ENCODE measurements at places on chromosomes 12 and 14.

GRCh38 chr12:116299665-116300328, 22.3 kb upstream of the MED13L start:
- DNase-seq: no peak

DNA sequence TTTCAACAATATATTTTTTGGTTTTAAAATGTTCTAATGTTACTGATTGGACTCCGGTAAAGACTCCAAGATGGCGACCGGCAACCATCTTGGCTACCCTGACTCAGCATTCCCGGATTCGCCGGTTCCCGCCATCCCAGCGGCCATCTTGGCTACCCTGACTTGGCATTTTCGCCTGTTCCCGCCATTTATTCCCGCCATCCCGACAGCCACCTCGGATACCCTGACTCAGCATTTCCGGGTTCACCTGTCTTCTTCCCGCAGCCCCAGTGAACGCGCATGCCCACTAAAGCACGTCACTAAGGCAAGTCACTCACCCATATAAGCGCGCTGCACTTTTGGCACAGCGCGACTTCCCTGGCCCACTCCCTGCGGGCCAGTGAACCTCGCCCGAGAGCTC, 9.0 kb upstream of the LRFN5 start:
- no peak for DNase-seq

DNA sequence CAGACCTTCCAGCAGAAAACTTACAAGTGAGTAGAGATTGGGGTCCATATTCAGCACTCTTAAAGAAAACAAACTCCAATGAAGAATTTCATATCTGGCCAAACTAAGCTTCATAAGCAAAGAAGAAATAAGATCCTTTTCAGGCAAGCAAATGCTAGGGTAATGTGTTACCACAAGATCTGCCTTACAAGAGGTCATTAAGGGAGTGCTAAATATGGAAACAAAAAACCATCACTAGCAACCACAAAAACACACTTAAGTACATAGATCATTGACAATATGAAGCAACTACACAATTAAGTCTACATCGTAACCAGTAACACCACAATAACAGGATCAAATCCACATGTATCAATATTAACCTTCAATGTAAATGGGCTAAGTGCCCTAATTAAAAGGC, 47.1 kb upstream of the CLEC14A start:
- no peak for DNase-seq

- no peak for DNase-seq
Observed at GRCh38 chr12:127340381-127340780, 926.6 kb upstream of the TMEM132C start.

- no peak for DNase-seq
Observed at GRCh38 chr12:130128790-130129735, 33.2 kb upstream of the FZD10 start.

GRCh38 chr12:116338064-116338846, 60.8 kb upstream of the MED13L start:
- DNase-seq: no peak

GRCh38 chr12:58870595-58870994, 49.7 kb downstream of the LRIG3 start:
- DNase-seq: no peak

DNA sequence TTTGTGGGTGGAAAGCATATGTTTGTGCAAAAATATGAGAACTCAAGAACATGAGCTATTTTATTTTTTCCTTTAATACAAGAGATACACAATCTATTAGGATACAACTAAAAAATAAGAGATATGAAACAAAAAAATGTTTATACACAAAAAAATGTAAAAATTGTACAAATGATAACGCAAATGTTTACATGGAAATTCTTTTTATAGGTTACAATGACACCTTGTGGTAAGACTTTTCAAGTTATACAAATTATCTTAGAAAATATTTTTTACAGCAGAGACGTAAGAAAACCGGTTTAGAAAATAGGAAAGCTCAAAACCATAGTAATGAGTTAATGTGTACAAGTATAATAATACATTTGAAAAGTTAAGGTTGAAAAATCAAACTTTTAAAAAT, 25.5 kb downstream of the CEP83 start:
- no peak for DNase-seq

DNA sequence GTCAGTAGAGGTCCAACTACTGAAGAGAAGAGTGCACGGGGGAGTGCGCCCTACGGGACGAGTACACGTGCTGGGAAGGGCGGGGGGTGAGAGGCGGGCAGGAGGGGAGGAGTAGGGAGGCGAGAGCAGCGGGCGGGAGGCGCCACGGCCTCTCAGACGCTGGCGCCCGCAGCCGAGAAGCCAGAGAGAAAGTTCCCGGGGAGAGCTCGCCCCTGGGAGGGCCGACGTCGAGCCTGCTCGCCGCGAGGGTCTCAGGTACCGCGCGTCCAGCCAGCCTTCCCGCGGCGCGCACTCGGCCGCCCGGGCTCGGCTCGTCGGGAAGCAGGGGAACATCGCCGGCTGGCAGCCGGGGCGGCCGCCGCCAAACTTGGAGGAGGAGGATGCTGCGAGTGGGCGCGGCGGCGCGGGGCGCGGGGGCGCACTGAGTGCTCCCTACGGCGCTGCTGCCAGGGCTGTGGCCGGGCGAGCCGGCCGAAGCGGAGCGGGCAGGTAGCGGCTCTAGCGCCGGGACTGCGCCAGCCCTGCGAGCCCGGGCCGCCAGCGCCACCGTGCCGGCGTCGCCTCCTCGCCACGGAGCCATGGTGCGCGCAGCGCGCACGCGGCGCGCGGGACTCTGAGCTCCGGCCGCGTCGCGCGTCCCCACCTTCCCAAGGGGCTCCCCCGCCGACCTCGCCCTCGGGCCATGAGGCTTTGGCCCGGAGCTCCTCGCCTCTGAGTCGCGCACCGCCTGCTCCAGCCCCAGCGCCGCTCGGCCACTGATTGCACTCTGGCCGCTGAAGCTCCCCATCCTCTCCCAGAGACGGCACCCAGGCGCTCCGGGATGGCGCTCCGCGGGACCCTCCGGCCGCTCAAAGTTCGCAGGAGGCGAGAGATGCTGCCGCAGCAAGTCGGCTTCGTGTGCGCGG, at the start of gene SLC24A4:
SLC24A4 (plus strand) TSS at position 155 of the 905 bp plus-strand sequence; CDS start at position 821, 666 bp downstream.
- no peak for DNase-seq

DNA sequence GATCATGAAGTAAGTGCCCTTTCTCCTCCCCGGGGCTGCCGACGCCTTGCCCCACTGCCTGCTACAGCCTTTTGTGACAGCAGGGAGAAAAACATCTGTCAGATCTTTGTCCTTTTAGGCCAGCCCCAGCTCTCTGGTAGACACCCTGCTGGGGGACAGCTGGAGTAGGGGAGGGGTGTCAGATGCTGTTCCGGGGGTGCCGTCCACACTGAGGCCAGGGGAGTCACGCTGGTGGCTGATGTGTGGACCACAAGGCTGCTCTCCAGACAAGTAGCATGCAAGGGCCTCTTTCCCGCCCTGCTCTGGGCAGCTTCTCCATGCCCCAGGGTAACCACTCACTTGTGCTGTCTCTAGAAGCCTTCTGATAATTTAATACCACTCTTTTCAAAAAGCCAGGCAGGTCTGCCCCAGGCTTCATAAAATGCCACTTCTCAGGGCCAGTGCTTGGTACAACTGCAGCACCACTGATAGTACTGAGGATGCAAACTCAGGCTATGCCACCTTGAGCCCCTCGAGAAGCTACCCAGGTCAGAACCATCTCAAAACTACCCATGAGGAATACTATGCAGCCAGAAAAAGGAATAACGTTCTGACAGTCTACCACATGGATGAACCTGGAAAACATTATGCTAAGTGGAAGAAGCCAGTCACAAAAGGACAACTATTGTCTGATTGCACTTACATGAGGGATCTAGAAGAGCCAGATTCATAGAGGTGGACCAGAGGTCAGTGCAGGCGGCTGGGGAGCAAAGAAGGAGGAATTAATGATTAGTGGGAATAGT, 66.0 kb upstream of the RIN3 start:
- DNase-seq: no peak

GRCh38 chr12:94779485-94779884, 129.1 kb upstream of the TMCC3 start:
- no peak for DNase-seq

- DNase-seq: no peak
Observed at GRCh38 chr12:122062832-122063693, 15.5 kb upstream of the MLXIP start.
